ENCODE measurements at places on chromosomes 7 and 10.

- no peak for DNase-seq
Measured at GRCh38 chr10:103852856-103853255, 2.5 kb downstream of the SH3PXD2A start.

- peak; percentile 75 for DNase-seq
Measured at GRCh38 chr10:3783316-3783681, 1.7 kb downstream of the KLF6 start.

GRCh38 chr10:129426606-129427005 lies 40.4 kb upstream of the MGMT start:
- DNase-seq = no peak

DNA sequence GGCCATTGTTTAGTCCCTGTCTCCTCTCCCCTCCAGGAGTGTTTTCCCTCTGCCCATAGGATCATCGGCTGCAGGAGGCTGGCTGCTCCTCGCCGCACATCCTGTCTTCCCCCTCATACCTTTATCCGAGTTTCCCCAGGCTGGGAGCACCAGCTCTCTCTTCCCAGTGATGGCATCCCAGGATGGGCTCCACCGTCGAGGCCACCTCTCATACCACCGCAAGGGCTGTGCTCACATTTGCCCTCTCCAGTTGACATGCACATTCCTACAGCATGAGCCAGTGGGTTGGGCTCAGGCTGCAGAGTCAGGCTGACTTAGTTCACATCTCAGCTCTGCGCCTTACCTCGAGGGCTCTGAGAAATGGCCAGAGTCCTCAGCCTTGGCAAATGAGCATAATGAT lies 12.1 kb downstream of the HKDC1 start:
- no peak for DNase-seq

GRCh38 chr7:67788669-67789068 lies 792.0 kb downstream of the TYW1 start:
- no peak for DNase-seq

- peak; percentile 15 for DNase-seq
Measured at GRCh38 chr7:132575419-132575981, 770 bp downstream of the PLXNA4 start.

DNA sequence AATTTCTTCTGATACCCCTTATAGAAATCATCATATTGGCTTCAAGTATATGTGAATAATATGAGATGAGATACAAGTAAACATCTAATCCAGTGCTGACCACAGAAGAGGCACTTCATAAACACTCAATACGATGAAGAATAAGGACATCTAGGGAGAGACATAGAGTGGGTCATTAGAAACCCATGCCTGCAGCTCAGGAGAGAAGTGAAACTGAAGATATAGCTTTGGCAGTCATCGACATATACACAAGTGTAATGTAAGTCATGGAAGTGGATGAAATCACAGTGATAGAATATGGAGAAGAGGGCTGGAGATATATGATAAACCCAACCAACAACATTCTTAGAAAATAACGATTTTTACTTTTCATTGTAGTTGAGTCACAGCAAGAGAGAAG lies 665.0 kb downstream of the PARD3 start:
- no peak for DNase-seq

DNA sequence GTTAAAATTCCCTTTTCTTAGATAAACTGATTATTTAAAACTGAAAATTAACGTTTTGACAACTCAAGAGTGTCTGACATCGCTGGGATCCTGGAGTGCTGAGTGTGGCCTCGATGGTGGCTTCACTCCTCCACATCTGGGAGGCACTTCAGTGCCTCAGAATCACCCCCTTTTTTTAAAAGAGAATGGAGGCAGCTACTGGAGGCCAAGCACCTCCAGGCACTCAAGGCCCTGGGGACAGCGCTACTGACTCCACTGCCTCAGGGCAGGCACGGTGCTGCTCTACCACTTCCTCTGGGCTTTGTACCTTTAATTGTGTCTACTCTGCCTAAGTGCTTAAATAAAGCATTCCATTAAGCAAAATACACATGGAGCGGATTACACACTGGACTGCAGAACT lies 27.2 kb upstream of the NCAPG2 start:
- no peak for DNase-seq

DNA sequence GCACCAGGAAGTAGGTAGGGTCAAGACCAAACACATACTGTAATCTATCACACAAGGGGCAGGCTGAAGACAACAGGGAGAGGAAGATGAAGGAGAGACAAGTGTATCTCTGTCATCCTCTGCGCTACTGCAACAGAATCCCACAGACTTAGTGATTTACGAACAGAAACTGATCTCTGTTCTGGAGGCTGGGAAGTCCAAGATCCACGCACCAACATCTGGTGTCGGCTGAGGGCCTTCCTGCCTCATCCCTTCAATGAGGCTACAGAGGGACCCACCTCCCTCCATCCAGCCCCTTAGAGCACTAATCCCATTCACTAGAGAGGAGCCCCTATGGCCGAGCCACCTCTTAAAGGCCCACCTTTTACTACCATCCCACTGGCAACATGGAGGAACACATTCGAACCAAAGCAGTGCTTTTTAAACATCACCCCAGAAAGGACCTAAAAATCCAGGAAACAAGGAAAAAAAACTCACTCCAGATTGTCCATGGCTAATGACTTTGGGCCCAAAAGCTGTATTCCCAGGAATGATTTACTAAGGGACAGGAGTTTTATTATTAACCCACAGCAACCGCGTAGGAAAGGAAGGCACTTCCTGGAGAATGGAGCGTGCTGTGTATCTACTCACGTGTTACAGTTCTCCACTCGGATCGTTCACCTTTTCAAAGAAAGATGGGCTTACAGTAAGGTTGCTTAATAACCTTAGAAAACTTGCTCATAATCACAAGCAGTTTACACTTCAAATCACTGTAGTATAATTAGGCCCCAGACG lies 4.2 kb downstream of the BNIP3 start:
- no peak for DNase-seq

DNA sequence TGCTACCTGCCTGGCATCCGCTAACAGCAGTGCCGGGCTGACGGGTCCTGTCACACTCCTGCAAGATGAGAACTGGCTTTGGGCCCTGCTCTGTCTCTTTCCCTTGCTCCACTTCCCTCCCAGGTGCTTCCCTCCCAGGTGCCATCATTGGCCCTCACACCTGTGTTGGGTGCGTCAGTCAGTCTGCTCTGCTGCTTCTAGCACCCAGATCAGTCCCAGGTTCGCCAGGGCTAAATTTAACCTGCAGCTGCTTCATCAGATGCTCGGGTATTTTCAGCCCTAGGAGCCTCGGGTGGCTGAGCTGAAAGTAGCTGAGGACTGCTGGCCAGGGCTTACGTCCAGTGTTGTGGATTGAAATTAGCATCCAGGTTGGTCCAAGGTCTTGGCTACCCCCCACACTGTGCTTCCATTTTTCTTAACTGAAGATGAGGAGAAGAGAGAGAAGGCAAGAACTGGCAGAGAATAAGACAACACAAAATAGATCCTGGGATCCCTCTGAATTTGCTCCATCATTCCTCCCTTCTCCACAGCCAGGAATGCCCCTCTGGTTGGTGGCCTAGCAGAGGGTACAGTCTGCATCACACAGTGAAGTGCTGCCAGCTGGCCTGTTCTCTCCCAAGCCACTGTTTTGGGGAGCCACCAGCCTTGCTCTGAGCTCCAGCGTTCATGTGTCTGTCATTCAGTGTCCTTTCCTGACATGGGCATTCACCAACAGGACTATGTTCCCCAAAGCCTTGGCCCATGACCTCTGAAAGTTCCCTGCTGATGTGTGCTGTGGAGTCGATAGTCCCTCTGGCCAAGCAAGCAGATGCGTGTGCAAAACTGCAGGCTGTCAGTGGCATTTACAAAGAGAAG lies 65.9 kb upstream of the SYPL1 start:
- no peak for DNase-seq

GRCh38 chr7:106119719-106120118 lies 7.6 kb upstream of the SYPL1 start:
- DNase-seq = no peak

GRCh38 chr10:97518301-97519043 lies 19.7 kb downstream of the UBTD1 start:
- no peak for DNase-seq

DNA sequence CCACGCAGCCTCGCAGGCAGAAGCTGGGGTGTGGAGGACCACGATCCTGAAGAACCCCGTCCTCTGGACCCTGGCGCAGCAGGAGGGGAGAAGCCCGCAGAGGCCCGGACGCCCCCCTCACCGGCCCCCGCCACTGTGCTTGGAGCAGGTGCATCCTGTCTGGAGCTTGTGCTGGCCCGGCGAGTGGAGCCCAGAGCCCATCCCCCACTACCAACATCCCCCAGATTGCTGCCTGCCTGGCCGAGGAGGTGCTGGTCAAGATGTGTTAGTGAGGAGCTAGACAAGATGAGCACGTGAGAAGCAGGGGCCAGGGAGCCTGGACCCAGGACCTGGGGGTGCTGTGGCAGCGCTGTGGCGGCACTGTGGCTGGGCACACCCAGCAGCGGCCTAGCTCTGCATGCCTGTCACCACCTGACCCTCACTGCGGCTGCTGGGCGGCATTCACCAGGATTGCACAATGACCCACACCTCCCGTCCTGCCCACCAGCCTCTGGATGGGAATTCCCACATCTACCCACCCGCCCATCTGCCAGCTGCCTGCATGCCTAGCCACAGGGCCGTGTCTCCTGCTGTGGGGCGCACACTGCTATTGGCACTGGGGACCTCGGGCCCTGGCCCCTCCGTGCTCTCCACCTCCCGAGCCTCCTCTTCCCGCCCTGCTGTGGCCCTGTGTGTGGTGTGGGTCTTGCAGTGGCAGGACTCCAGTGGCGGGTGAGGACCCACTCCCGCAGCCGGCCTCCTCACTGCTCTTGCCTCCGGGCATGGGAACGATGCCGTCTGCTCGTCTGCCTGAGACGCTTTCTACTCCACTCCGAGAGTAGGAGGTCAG lies 11.8 kb downstream of the GPR146 start:
- no peak for DNase-seq

GRCh38 chr10:19683960-19684359 lies 132.3 kb upstream of the PLXDC2 start:
- no peak for DNase-seq

GRCh38 chr7:1112625-1113547 lies 25.0 kb downstream of the GPER1 start:
- DNase-seq = no peak

- no peak for DNase-seq
Measured at GRCh38 chr10:18113881-18114280, 26.3 kb upstream of the CACNB2 start.

- DNase-seq = no peak
Measured at GRCh38 chr10:85786401-85786899, 580.1 kb downstream of the GRID1 start.

- DNase-seq = no peak
Measured at GRCh38 chr10:116787053-116787659, 44.8 kb upstream of the HSPA12A start.

- no peak for DNase-seq
Measured at GRCh38 chr7:21029006-21029405, 242.3 kb upstream of the SP8 start.

- DNase-seq = no peak
Measured at GRCh38 chr10:112701211-112701877, 248.7 kb upstream of the TCF7L2 start.
